Esophagus squamous epithelium (tissue), 5 donors: ENCODE measurements at places on chromosomes 5 and 9.

DNA sequence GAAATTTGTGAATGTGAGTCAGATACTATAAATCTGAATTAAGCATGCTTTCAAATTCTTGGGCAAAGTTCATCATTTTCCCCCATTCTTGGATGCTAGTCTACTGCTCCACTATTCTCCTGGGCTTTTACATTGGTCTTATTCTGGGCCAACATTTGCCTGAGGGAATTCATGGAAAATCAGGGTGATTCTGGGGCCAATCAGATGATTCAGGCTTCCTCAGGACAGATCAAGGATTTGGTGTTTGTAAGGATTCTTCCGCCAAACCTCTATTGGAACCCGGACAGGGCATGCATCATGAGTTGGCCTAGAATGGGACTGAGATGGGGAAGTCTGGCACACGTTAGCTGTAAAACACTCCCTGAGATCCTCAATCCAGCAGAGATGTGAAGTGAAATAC, 113.8 kb downstream of the MEF2C start:
- no peak for DNase-seq

- no peak for DNase-seq
These were observed 116.3 kb downstream of the PTTG1 start for GRCh38 chr5:160537940-160538339.

DNA sequence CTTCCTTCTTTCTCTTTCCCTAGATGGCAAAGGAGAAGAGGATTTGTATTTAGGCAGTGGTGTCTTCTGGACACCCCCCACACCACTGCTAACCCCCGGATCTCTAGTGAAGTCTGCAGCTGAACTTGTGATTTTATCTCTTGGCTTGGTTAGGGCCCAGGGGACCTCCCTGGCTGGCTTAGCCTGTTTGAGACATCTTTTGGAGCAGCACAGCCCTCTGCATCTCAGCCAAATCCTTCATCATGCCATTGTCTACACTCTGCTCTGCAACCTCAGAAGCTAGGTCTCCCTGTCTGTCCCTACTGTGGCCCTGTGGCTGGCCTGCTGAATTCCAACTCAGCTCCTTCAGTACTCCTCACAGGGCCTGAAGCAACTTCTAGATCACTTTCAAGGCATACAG, 81.7 kb downstream of the MUSK start:
- no peak for DNase-seq

DNA sequence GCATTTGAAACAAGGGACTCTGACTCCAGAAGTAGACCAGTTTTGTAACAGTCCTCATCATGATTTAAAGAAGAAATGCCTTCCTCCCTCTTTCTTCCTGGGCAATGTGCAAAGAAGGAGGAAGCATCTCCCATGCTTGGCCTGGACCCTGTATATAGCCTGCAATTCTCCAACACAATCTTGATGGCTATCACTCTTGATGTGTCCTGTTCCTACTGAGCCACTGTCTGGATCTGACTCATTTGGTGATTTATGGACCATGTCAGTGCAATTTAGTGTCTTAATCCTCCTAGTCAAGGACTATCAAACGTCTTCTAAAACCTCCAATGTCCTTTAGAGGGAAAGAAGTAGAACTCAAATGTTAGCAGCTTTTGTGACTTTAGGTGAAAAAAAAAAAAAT, 697.3 kb downstream of the TLR4 start:
- DNase-seq: no peak

DNA sequence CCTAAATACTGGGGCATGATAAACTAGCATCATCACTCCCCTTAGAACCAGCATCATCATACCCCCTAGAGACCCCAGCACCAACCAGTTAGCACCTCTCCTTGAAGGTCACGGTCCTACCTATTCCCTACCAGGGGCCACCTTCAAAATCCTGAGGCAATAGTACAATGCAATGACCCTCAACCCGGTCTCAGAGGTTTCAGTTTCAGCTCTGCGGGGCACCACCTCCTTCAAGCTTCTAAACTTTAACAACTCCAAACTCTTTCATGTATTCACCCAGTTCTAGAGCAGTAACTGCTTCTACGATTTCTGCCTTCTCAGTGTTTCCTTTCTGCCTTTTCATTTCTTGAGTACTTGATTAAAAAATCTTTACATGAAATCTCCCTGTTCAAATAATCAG, 130.1 kb upstream of the EPB41L4A start:
- DNase-seq: no peak

- DNase-seq: no peak
These were observed 65.9 kb downstream of the CWC27 start for GRCh38 chr5:64834611-64835010.

- no peak for DNase-seq
These were observed 60.1 kb downstream of the SEMA6A start for GRCh38 chr5:116514421-116514970.

DNA sequence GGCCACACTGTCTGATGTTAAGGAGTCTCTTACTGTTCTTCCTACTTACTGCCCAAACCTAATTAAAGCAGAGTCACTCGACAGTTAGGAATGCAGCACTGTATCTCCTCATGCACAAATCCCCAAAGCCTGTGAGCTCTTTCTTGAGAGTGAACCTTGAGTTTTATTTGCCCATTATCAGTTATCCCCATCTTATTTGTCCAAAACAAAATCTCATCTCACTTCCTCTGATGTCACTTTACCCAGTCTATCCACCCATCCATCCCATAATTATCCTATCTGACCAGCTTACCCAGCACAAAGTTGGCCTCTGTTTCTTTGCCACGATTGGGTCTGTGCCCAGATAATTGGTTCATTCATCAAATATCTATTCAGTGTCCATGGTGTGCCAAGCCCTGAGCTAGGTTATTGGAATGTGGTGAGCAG, 250.8 kb downstream of the SLIT3 start:
- no peak for DNase-seq

DNA sequence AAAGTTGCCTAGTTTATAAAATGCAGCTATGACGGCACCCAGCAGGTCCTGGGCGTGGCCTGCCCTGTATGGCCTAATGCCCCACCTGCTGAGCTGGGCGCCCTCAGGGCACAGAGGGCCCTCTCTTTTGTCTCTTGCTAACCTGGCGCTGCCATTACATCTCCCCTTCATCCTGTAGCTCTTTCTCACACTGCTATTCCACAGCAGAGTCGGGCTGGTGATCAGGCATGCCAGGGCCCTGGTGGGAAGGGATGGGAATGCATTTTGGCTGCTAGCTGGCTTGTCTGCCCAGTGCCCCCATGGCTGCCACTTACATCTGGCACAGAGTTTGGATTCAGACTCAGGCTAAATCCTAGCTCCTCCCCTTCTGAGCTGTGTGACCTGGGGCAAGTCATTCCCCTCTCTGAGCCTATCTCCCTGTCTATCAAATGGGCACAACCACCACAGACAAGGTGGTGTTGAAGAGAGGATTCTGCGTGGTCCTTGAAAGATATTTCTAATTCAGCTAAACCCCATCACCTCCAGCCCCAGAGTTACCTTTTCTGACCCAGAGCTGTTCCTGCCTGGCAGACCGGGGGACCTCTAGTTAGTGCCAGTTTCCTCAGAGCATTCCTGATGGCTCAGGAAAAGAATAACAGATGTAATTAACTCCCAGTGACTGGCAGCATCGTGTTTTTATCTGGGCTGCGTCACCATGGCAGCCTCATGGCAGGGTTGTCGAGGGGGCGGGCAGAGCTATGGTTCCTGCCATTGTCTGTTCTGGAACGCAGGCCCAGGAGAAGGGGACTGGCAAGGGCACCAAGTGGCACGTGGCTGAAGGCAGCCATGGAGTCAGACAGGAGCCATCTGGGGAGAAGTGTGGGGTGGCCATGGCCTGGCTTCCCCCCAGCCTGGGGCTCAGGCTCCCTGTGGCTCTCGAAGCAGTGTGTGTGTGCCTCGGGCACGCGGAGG, 6.3 kb downstream of the PRR7 start:
- no peak for DNase-seq

GRCh38 chr9:97936998-97937397, 974 bp downstream of the HEMGN start:
- DNase-seq: no peak

DNA sequence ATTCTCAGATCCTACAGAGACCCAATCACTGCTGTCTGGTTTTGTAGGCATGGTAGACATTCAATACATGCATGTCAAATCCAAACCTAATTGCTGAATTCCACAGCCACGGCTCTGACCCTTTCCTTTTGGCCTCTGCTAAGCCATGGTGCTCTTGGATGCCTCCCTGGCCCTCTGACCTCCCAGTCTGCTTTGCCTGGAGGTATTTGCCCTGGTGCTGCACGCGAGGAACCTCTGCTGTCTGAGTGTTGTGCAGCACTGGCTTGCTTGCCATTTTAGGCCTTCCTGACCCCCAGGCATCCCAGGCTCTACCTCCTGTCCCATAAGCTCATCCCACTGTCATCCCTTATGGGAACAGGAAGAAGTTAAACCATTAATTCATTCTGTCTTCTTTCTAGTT, 60.9 kb downstream of the DOCK2 start:
- no peak for DNase-seq

GRCh38 chr5:96297867-96298266, 135.2 kb downstream of the PCSK1 start:
- DNase-seq: no peak

DNA sequence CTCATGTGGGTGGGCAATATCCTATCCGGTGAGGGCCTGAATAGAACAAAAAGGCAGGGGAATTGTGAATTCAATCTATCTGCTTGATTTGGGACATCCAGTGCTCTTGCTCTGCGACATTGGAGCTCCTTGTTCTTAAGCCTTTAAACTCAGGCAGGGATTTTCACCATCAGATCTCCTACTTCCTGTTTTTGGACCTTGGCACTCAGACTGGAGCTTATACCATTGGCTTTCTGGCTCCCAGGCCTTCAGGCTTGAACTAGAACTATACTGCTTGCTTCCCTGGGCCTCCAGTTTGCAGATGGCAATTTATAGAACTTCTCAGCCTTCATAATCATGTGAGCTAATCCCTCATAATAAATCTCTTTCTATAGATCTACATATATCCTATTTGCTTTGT, 134.3 kb upstream of the CLINT1 start:
- no peak for DNase-seq

GRCh38 chr5:57700484-57700883, 217.9 kb upstream of the ACTBL2 start:
- no peak for DNase-seq

DNA sequence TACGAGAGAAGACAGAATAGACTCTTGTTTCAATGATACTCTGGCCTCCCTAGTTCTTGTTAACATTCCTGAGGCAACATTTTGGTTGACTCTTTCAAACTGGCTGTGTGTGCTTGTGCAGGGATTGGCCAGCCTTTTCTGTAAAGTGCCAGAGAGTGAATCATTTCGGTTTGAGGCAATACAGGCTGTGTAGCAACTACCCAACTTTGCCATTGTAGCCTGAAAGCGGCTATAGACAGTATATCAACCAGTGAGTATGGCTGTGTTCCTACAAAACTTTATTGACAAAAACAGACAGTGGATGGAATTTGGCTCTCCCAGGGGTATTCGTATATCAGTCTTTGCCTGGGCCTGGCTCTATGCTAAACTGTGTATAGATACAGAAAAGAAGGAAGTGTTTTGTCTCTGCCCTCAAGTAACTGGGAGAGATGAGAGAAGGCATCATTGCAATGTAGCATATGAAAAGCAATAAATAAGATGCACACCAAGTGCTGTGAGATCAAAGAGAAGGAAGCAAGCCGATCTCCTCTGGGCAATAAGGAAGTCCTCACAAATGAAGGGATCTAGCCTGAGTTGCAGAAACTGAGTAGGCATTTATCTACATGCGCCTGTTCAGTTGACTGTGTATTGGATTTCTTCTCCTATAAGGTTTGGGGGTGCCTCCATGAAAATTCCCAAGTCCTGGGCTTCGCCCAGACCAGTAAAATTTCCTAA, 568.0 kb upstream of the KLF4 start:
- no peak for DNase-seq

DNA sequence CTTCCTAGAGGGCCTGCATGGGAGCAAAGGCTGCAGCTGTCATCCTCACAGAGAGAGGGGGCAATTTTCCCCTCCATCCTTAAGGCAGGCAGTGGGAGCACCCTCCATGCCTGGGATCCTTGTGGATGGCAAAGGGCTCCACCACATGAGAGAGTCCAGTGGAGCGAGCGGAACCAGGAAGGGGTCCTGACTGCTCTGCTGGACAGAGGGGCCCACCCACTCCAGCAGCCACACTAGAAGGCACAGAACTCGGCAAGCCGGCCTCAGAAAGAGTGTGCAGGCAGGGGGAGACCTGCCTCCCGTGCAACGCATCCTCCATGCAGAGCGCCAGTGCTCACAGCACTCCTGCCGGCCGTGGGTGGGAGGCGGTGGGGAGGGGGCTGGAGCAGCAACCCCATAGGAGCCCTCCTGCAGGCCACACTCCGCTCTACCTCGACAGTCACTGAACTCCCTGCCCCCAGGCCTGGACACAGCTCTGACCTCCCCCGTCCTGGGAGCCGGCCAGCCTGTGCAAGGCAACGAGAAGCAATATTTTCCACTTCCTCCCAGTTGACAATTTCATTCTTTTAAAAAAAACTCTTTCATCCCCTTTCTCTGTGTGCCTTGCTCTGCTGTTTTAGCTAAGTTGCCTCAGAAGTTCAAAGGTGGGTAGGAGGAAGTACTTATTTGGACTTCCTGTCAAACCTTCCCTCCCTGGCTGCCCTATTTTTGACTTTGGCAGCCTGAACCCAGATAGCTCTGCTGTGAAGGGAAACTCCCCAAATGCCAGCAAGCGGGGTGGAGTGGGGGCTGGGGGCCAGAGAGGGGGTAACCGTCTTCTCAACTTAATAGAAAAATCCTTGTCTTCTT, 5.3 kb upstream of the LCP2 start:
- DNase-seq: no peak

GRCh38 chr5:116702776-116703175, 128.2 kb upstream of the SEMA6A start:
- DNase-seq: no peak

DNA sequence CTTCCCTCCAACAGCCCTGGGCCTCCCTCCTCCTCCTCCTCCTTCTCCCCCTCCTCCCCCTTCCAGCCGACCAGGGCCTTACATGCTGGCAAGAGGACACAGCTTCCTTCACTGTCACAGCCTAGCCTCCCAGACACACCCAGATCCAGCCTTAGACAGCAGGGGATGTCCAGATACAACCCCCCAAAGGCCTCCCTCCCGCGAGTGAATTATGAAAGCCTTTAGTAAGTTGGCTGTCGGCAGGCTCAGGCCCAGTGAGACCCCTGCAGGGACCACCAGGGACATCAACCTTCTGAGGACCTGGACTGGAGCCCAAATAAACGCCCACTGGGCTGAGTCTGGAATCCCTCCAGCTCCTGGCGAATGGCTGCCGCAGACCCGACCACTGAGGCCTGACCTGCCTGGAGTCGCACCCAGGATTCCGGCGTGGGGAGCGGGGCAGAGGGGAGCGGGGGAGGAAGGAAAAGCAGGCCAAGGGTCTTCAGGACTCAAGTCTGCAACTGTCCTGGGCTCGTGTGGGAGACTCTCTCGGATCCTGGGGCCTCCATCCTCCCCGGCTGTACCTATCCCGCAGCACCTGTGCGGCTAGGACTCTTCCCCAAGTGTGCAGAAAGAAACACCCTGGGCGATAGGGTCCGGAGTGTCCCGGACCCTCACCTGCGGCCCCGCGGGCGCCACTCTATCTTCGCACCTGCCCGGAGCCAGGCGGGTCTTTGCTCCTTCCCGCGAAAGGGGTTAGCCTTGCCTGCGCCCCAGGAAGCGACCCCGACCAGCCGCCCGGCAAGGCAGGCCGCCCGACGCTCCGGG, 705 bp downstream of the SEPTIN8 start:
- no peak for DNase-seq
